ENCODE measurements at places on chromosomes 7 and 10.

GRCh38 chr10:114266521-114266920 lies 27.5 kb downstream of the VWA2 start:
- DNase-seq, result peak; percentile 91

GRCh38 chr7:39741942-39742623 lies 118.7 kb downstream of the RALA start:
- peak; percentile 55 for DNase-seq

GRCh38 chr7:152144557-152145245 lies 119.2 kb downstream of the GALNT11 start:
- no peak for DNase-seq

GRCh38 chr7:142323706-142324105 lies 65.8 kb upstream of the PRSS58 start:
- peak; percentile 31 for DNase-seq

DNA sequence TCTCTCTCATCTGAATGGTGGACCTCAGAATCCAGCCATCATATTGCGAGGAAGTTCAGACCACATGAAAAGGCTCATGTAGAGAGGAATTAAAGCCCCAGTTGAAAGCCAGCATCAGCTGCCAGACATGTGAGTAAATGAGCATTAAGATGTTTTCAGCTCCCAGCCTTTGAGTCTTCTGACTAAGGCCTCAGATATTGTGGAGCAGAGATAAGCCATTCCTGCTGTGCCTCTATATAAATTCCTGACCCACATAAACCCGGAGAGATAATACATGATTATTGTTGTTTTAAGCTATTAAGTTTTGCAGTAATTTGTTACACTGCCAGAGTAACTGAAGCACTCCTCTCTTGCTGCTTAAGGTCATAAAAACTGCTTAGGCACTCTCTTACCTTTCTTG lies 14.6 kb downstream of the FAM149B1 start:
- DNase-seq, result no peak

DNA sequence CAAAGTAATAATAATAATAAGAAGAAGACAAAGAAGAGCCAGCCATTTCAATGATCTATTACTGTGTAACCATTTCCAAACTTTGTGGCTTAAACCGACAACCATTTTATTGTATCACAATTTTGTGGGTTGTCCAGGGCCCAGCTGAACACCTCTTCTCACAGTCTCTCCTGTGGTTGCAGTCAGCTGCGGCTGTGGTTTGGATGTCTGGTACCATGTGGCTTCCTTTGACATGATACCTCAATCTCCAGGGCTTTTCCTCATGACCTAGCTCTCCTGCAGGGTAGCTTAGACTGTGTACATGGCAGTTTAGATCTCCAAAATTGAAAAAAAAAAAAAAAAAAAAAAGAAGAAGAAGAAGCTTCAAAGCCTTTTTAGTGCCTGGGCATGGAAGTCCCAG lies 72.6 kb upstream of the NFKB2 start:
- DNase-seq, result peak; percentile 45

GRCh38 chr10:43229208-43230061 lies 37.4 kb downstream of the RASGEF1A start:
- no peak for DNase-seq

DNA sequence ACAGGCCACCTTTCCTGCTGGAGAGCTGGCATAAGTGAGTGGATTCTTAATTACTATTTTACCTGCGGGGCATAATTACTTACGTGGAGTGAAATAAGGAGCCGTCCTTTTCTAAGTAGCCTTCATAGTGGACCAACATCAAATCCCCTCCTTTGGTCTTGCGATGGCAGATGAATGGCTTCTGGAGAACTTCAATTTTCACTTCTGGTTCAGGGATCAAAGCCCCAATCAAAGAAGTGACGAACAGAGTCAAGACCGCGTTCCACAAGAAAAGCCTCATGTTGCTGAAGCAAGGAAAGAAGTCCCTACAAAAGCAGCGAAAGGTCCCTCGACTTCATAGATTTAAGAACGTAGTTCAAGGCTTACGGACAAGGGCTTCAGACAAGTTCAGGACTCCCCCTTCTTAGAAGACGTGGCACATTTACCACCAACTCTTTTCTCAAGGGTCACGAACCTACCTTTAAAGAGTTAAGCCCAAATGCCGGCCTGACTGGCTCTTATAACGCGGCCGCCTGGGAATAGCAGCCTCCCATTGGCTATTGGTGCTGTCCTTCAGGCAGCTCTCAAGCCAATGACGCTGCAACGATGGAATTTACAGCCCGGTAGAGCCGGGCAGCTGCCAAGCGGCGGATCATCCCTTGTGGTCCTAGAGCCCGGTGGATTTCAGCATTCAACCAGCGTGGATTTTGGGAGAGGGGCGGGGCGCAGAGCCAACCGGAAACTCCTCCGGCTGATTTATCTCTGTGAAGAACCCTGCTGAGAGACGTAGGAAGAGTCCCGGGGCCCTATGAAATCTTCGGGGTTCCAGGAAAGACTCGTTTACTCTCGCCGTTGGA lies at the start of gene FKBP14:
TSS of gene FKBP14 (minus strand) at position 474 of the 836 bp plus-strand sequence. CDS start at position 280, 194 bp downstream.
- DNase-seq, result peak; percentile 99

GRCh38 chr10:96829029-96829773 lies 2.9 kb upstream of the LCOR start:
- DNase-seq, result peak; percentile 94

GRCh38 chr7:23067271-23067670 lies 38.3 kb upstream of the KLHL7 start:
- DNase-seq, result no peak

DNA sequence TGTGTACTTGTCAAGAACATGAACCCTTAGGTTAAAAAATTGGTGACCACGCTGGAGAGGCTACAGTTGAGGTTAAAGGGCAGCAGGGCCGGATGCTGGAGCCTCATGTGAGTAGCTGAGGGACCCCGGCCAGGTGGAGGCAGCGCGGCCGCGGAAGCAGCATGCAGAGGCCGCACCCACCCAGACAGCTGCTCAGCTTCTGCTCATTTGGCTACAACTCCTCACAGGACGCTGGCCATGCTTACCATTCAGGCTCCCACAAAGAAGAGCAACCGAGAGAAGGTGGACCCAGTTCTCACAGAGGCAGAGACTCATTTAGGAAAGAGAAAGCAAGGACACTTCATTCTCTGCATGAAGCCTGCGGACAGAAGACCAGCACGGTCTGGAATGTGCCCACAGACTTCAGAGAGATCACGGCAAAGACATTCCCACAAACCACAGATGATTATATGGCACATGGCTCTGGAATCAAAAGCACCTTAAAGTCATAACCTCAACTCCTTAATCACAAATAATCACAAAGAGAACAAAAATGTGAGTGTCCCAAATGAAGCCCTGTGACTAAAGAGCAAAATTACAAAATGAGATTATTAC lies 94.4 kb downstream of the VOPP1 start:
- DNase-seq, result no peak

GRCh38 chr7:145434811-145435210 lies 599.0 kb upstream of the TPK1 start:
- no peak for DNase-seq

DNA sequence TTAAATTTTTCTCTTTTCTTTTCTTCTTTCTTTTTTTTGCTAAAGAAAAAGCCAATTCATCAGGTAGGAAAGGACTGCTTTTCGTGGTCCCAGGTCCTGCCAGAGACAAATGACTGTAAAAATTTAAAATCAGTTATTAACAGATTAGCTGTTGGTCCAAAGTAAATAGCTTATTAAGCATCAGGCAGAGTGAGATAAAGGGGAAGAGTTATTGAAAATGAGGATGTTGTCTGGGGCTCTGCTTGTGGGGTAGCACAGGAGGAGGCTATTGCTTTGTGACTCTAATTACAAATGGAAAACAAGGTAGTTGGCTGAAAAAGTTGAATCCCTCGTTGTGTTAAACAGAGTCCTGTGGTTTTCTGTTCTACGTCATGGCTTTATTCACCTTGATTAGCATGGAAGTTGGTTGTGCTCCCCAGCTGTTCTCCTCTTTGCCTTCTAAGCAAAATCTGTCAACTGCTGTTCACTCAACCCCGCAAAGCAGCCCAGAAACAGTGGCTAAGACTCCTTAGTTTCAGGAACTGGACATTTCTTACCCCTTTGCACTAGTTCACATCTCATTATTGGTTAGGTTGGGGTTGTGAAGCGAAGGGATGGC lies 128.9 kb downstream of the SNX10 start:
- DNase-seq, result no peak

DNA sequence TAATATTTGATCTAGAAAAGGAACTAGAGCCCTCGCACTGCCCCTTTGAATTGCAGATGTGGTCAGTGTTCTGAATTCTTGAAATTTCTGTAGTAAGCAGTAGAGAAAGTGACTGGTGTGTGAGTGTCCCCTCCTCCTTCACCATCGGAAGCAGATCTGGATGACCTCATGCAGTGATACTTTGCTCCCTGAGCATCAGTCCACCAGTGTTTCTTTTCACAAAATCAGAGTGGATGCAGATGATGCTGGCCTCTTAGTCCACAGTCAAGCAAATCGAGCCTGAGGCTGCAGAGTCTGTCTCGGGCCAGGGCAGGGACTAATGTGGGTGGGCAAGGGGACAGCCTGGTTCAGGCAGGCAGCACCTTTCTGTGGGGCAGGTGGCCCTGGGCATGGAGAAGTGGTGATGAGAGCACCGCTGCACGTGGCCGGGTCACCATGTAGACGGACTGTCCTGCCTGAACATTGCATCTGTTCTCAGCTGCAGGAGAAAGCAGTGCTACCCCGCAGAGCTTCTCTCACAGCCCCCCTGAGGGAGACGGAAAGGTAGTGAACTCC lies 5.4 kb downstream of the INSIG1 start:
- DNase-seq, result no peak

- DNase-seq, result no peak
Measured at GRCh38 chr7:157602156-157602555, 265.4 kb downstream of the DNAJB6 start.

GRCh38 chr10:100825325-100825875 lies 80.0 kb downstream of the PAX2 start:
- no peak for DNase-seq

- DNase-seq, result no peak
Measured at GRCh38 chr10:72344932-72345331, 9.8 kb downstream of the DNAJB12 start.

GRCh38 chr7:67463316-67463715 lies 466.7 kb downstream of the TYW1 start:
- DNase-seq, result no peak

All from hematopoietic multipotent progenitor cell treated with erythropoietin and hydrocortisone succinate and interleukin-3 and kit ligand, for 8 days (in vitro differentiated cells).